ENCODE measurements at places on chromosomes 6 and 20.

DNA sequence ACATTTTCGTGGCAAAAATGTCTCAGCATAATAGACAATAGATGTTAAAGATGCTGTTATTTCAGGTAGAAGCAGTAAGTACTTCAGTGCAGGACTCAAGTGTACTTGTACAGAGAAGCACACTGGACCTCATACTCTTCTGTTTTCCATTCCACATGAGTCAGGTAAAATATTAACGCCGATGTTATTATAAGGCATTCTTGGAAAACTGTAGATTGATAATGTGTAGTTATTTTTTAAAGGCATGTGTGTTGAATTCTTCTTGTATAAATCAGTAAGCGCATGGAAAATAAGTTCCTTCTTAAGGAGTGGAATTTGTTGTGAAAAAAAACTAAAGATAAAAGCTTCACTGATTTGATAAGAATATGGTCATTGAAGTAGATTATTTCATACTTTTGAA, 45.8 kb downstream of the DOP1A start:
- no peak for DNase-seq

DNA sequence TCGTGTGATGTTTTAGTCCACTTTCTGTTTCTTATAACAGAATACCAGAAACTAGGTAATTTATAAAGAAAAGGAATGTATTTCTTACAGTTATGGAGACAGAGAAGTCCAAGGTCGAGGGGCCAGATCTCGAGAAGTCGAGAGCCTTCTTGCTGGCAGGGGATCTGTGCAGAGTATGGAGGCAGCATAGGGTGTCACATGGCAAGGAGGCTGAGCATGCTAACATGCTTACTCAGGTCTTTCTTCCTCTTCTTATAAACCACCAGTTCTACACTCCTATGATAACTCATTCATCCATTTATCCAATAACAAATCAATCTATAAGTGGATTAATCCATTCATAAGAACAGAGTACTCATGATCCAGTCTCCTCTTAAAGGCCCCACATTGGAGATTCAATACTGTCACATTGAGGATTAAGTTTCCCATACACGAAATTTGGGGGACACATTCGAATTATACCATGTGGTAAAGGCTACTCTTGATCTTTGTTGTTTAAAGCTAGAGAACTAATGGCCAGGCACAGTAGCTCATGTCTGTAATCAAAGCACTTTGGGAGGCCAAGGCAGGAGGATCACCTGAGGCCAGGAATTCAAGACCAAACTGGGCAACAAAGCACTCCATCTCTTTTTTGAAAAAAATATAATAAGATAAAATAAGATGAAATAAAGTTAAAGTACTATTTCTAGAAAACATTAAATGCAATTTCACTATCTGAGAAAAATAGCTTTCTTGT, 2.1 kb downstream of the GOPC start:
- no peak for DNase-seq

GRCh38 chr6:126312013-126312665, 27.8 kb upstream of the CENPW start:
- no peak for DNase-seq

GRCh38 chr6:152206072-152206818, 398.8 kb downstream of the ESR1 start:
- DNase-seq = peak; percentile 63

DNA sequence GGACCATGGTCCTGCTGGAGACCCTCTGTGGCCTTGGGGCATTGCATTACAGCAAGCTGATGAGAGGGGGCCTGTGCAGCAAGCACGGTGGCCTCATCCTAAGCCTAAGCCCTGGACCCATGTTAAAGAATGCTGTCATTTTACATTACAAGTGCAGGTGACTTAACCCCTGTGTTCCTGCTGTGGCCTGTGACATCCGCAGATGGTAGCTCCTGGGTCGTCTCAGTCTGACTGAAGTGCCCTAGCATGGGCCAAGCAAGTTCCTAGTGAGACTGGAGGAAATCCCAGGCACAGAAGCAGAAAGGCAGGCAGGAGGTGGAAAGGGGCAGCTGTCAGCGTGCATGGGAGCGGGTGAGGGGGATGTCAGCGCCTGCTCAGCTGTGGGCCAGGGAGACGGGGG, 252.4 kb downstream of the FNDC1 start:
- no peak for DNase-seq

GRCh38 chr6:163398115-163398514, 16.4 kb upstream of the QKI start:
- no peak for DNase-seq

- no peak for DNase-seq
Measured at GRCh38 chr6:101818051-101818450, 424.5 kb downstream of the GRIK2 start.

DNA sequence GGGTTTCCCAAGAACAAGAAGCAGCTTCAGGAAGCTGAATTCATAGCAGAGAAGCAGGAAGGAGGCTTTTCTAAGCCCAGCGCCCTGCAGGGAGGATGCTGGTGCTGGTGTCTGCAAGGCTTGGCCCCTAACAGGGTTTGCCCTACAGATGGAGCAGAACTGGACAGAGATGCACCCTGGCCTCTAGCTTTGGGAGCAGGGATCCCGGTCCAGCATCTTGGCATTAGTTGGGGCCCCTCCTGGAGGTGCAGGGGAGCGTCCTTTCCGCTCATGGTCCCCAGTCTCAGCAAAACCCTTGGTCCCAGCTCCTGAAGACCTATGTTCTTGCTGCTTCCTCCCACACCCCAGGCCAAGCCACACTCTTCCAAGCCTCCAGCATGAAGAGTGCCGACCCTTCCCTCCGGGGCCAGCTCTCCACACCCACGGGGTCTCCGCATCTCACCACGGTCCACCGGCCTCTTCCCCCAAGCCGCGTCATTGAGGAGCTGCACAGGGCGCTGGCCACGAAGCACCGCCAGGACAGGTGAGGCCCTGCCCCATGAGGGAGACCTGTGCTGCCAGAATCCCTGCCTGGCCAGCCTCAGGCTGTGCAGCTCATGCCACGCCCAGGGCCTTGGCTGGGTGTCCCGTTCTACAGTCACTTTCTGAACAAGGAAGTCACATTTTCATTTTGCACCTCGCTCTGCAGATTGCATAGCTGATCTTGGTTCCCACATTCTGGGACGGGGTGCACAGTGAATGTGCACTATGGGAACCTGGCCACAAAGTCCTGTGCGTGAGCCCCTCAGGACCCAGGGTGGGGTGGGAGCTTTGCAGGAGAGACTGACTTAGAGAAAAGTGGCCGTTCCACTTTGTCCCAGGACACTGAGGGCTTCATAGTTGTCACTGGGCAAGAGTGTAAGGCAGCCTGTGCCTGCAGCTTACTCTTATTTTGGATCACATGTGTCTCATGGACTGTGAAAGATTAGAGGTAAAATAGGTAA, 160.2 kb downstream of the SYCP2 start:
- DNase-seq = no peak

DNA sequence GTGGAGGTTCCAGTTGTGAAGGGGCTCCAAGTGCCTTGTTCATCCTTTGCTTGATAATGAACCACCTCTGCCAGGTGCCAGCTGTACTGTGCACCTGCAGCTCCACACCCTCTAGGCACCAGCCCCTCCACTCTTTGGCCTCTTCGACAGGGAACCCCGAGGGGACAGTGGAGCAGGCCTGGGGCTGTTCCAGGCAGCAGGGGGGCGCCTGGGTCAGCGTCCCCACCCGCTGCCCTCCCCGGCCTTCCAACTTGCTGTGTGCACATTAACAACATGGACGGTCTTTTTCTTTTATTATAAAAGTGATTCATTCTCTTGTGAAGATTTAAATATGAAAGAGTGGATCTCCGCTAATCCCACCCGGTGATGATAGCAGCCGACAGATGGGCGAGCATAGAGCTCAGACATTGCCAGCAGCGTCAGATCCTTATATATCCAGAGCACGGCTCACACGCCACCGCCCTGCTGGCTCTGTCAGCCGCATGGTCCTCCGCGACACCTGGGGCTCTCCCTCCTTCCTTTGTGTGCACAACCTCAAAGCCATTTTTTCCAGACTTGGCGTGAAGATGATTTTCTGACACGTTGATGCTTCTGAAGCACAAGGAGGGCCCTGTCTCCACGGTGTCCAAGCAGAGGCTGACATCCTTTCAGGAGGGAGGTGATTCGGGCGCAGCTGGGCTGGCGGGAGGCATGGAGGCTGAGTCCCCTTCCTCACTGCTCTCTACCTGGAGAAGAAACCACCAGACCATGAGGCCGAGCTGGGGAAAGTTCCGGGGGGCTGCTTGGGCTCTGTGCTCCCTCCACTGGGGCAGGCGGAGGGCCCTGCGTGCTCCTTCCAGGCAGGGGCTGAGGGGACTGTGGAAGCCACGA, 22.2 kb upstream of the MRGBP start:
- peak; percentile 49 for DNase-seq

All from Ammon's horn (tissue), 1 donor.